ENCODE measurements at places on chromosomes 5 and 9.

DNA sequence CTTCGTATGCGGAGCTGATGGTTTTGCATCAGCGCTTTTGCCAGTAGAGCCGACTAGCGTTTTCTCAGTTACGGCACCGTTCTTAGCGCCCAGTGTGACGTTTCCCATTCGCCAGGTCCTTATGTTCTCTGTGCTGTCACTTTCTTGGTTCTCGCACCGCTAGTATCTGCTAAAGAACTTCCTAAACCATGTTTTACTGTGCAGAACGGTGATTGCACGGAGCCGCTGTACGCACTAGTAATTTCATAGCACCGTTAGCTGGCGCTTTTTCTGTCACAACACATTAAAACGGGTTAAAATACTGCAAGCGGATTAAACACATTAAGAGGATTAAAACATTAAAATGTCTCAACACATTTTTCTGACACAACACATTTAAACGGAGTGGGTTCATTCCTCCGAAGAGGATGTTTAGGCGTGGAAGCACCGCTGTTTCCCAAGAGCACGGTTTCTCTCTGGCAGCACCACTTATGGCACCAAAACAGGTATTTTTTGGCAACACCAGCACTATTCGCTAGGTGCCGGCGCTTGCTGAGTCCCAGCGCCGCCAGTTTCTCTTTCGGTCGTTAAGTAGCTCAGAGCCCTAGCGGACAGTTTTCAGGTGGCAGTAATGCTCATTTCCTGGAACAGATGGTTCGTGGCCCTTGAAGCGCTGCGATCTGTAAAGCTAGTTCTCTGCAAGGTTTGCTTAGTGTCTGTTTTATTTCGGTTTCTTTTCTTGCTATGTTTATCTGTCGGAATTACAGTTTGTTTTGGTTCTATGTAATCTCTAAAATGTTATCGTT is 20.3 kb downstream of the ANXA2R start:
- no peak for DNase-seq

GRCh38 chr5:155368490-155368889 is 354.9 kb downstream of the KIF4B start:
- DNase-seq = no peak

DNA sequence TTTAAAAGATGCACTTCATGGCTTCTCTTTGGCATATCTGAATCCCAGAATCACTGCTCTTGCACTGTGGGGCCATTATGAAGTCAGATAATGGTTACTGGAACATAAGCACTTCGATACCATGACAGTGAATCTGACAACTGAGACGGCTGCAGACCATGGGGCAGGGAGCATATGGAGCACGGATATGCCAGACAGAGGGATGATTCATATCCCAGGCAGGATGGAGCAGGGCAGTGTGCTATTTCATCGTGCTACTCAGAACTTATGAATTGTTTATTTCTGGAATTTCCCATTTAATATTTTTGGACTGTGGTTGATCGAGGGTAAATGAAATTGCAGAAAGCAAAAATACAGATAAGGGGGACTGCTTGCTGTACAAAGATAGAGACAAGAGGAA is 145.0 kb downstream of the EGFLAM start:
- no peak for DNase-seq

- DNase-seq = no peak
Observed at GRCh38 chr5:176754376-176754973, 55.9 kb upstream of the UNC5A start.

- DNase-seq = no peak
Observed at GRCh38 chr5:170075696-170076095, 30.0 kb upstream of the FOXI1 start.

GRCh38 chr9:2096376-2096970 is 81.3 kb downstream of the SMARCA2 start:
- DNase-seq = no peak

GRCh38 chr5:132470010-132470392 is 20.6 kb downstream of the IRF1 start:
- DNase-seq = no peak

DNA sequence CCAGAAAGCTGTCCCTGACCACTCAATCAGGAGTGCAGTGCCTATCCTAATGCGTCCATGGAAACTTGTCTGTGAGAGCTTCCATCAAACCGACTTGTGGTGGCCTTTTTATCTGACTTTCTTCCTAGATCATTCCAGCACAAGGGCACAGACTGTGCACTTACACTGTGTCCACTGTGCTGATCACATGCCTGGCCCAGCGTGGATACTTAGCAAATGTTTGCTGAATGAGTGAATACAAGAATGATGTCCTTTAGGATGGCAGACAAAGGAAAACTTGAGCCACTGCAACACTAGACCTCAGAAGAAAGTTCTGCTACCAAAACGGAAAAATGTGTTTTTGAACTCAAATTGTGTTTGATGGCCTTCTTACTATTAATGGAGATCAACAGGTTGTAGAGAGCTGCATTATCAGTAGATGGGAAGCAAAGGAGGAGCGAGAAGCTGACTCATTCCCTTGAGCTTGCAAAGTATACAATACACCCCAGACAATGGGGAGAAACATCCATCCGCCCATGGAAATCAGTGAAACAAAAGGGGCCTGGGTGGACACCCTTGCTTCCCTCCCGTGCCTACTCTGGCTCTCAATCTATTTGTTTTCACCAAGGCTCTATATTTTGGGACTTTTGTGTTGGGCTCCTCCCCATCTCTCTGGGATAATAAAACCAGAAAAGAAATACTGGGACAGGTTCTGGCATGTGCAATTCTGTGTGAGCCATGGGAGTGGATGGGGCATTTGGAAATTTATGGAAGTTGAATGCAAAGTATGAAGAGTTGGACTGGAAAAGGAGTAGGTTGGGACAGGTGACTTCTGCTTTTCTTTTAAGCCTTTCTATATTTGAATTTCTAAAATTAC is 76.2 kb upstream of the ZFAND5 start:
- no peak for DNase-seq

DNA sequence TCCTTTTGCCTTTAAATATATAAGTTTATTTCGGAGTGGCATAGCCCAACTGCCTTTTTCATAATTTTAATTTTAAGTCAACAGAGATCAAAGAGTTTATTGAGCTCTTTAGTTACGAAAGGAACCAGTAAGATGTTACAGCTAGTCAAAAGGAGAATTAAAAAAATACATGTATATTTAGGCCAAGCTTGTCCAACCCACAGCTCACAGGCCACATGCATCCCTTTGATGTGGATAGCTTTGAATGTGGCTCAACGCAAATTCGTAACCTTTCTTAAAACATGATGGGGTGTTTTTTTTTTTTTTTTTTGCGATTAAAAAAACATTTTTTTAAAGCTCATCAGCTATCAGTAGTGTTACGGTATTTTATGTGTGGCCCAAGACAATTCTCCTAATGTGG is 50.2 kb upstream of the IL31RA start:
- no peak for DNase-seq

DNA sequence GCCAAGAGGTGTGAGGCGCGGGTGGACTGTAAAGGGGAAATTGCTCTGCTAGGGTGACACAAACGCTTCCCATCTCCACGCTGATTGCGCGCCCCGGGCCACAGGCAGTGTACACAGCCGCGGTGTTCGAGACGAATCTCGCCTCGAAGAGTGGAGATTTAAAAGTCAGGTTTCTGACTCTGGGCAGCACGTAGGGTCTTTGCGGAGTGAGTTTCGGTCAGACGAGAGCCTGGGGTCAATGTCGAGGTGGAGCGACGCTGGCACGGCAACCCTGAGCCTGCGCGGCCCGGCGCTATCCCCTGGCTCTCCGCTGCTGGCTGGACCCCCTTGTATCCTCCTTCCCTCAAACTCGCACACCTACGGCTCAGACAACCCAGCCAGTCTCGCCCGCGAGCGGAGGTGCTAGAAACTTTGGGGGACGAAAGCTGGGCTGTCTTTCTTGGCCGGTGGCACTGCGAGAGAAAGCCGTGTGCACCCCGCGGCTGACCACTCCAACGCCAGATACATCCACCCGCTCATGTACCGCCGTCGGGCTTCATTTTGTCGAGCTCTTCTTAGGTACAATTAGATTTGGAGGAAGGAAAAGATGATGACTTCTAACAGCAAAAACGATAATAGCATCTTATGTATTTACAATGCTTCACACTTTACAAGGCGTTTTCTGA is 5.4 kb upstream of the FOXB2 start:
- DNase-seq = no peak

- DNase-seq = no peak
Observed at GRCh38 chr5:136242611-136243010, 49.6 kb upstream of the SMIM32 start.

GRCh38 chr5:173329491-173330337 is 1.5 kb upstream of the STC2 start:
- peak; percentile 28 for DNase-seq

Measured in HTR-8/SVneo (cell line).